Cardiac ventricle fibroblast (primary cell): ENCODE measurements at places on chromosomes 4 and X. TPM values are rescaled to one million over a fixed set of nuclear protein-coding genes. Genes with fewer than 3 reads are reported as not detected.

Gene NAT8L
- 0.39 and 1.6 TPM in 2 replicates for total RNA-seq

Gene MID1IP1
- total RNA-seq: 40.1 and 42.6 TPM in 2 replicates

Gene BANK1
- total RNA-seq: 0.05 and 0.06 TPM in 2 replicates

Gene SSX4
- not detected in 2 replicates for total RNA-seq

Gene OTUD6A
- total RNA-seq: not detected in 2 replicates

Gene IL3RA
- 2.8 TPM in 1 of 2 replicates, not detected in the other for total RNA-seq

Gene TMEM271
- not detected in 2 replicates for total RNA-seq

Gene SOD3
- 183 and 187 TPM in 2 replicates for total RNA-seq

Gene HDAC8
- 18.1 and 24.1 TPM in 2 replicates for total RNA-seq

Gene NXF2B
- not detected in 2 replicates for total RNA-seq

Gene FABP2
- not detected in 2 replicates for total RNA-seq

Gene SCD5
- 26.8 and 32.6 TPM in 2 replicates for total RNA-seq

Gene PPBP
- not detected in 2 replicates for total RNA-seq

Gene SPP1
- not detected in 2 replicates for total RNA-seq

Gene FGF2
- total RNA-seq: 11.0 and 11.6 TPM in 2 replicates

Gene UGT2A1
- not detected in 2 replicates for total RNA-seq

Gene BEX1
- total RNA-seq: not detected in 2 replicates

Gene TMPRSS11E
- total RNA-seq: not detected in 2 replicates

Gene ARAP2
- 1.1 and 3.2 TPM in 2 replicates for total RNA-seq

Gene BST1
- 4.9 and 9.5 TPM in 2 replicates for total RNA-seq

Gene UGT2B17
- total RNA-seq: not detected in 2 replicates

Gene ARHGAP36
- total RNA-seq: not detected in 2 replicates

Gene ASMT
- total RNA-seq: not detected in 2 replicates

Gene LRCH2
- 1.2 and 2.0 TPM in 2 replicates for total RNA-seq

Gene TACR3
- not detected in 2 replicates for total RNA-seq

Gene RBM46
- 0.20 TPM in 1 of 2 replicates, not detected in the other for total RNA-seq

Gene TCEAL2
- not detected in 2 replicates for total RNA-seq

Gene C4orf50
- total RNA-seq: not detected in 2 replicates

Gene STARD8
- 0.98 and 1.7 TPM in 2 replicates for total RNA-seq

Gene PORCN
- 10.8 and 15.1 TPM in 2 replicates for total RNA-seq

Gene HSFX4
- not detected in 2 replicates for total RNA-seq

Gene OTC
- not detected in 2 replicates for total RNA-seq

Gene ALPK1
- 7.5 and 8.5 TPM in 2 replicates for total RNA-seq

Gene ZCCHC13
- not detected in 2 replicates for total RNA-seq

Gene OCIAD2
- total RNA-seq: 0.15 and 0.37 TPM in 2 replicates

Gene PCYT1B
- 0.29 and 0.37 TPM in 2 replicates for total RNA-seq
